ENCODE measurements at places on chromosomes 2 and 18.

GRCh38 chr2:40324656-40325055 is 127.2 kb downstream of the SLC8A1 start:
- no peak for DNase-seq

- no peak for DNase-seq
Observed at GRCh38 chr18:44918142-44918476, 237.4 kb downstream of the SETBP1 start.

DNA sequence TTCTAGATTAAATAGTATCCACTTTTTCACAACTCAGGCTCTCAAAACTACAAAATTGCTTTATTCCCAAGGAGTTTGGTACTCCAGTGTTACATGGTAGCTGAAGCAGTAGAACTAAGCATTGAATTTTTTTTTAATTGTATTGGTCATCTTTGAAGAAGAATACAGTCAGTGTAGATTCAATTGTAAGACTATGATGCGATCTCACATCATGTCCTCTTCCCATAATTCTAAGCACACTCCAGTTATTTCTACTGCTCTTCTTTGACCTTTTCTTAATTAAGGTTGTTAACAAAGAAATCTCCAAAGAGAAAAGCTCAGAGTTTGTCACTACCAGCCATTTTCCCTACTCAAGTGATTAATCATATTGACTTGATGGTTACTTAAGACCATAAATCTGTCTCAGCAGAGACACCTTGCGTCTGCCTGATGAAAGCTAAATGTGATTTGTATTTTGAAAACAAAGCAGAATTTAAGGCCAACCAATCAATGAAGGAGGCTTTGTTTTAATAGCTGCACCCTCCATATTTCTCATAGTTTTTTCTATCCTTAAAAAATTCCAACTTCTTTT is 130.2 kb downstream of the DTNA start:
- DNase-seq = no peak

DNA sequence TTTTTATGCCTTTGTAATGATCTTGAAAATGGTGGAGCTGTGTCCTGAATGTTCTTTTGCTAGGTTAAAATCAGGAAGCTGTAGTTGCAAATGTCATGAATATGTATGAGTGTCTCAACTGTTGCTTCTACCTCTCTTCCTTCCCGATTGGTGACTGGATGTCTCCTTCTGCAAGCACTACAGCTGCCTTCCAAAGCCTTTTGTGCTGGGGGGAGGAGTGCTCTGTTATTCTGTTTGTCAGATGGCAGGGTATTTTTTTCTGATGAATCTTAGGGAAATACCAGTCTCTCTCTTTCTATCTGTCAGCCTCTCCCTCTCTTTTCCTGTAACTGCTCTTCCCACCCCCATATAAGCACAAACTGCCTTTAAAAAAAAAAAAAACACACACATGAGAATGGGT is 1396.3 kb upstream of the CELF4 start:
- DNase-seq = no peak

DNA sequence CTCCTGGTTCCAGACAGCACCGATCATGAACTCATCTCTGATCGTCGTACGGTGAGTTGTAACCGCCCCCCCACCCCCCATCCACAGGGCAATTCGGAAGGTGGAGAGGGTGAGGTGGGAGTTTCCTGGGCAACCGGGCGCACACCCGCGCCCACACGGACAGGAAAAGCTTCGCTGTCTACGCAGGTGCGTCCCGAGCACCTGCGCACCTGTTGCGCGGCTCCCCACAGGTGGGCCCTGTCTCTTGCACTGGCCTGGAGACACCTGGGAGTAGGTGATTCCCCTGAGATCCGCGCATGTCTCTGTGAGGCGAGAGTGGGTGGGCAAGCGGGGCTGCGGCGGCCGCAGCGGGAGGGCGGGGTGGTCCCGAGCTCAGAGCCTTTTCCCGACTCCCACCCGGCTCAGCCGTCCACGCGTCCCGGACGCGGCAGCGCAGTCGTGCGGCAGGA is 459 bp upstream of the ATP6V1C2 start:
- DNase-seq = peak; percentile 52

DNA sequence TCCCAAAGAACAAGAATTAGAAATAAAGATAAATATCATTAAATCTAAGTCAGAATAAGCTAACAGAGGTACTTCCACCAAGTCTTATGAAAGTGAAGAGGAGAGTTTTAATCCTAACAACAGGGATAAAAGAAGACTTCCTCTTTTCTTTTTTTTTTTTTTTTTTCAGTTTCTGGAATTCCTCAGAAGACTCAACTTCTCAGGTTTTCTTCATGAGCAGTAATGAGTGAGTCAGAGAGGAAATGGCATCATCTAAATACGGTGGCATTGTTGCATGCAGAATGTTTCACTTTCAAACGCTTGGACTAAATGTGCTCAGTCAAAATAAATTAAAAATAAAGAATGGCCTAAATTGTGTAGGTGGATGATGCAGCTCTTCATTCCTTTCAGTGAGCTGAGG is 45.6 kb upstream of the ARHGAP15 start:
- DNase-seq = no peak

DNA sequence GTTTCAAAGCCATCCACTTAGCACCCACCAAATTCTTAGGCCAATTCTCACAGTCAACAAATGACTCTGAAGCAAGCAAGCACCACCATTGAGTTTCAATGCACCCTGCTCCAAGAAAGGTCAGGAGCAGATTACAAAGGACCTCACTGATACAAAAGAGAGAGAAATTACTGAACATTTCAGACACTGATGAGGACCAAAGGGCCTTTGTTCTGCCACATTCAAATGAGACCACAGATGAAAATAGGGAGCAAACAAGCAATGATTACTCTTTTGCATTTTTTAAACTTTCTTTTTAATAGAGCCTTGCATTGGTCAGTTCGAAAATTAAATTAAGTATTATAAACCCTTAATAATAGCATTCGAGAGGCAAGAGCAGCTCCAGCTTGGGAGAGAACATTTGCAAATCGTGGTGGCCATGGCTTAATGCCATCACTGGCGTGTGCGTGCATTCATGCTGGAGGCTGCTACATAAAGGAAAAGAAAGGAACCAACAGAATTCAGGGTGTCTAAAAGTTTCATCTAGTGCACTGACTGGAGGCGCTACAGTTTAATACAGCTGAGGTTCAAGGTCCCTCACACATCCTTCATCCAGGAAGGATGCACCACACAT is 87.5 kb downstream of the KLF7 start:
- DNase-seq = no peak

- no peak for DNase-seq
Observed at GRCh38 chr2:240165661-240166060, 25.2 kb upstream of the OTOS start.

- peak; percentile 84 for DNase-seq
Observed at GRCh38 chr2:142290931-142291330, 160.1 kb upstream of the LRP1B start.

- DNase-seq = no peak
Observed at GRCh38 chr2:11280713-11281112, 63.7 kb downstream of the ROCK2 start.

DNA sequence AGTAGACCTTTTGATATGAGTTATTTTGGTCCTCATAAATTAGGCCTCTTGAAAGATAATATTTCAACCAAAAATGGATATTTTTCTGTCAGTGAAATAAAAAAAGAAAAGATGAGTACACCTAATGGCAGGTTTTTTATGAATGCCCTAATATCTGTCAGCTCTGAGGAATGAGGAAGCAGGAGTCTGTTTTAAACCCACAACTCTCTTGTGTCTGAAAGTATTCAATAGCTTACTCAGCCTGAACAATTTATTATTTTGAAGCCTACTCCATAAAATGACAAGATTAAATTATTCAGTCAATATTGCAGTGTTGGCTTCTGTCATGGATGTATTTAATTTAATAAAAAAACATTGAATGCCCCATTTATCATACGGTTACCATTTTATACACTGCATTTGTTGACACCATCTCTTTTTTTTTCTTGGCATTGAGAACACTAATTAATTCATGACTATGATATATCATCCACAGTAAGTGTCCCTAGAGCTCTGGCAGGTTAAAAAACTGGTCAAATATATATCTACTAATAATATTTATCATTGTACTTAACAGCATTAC is 548.2 kb downstream of the CBLN2 start:
- no peak for DNase-seq

- DNase-seq = no peak
Observed at GRCh38 chr18:8779251-8779650, 73.9 kb downstream of the MTCL1 start.

- DNase-seq = no peak
Observed at GRCh38 chr2:159150280-159150746, 136.2 kb downstream of the WDSUB1 start.

DNA sequence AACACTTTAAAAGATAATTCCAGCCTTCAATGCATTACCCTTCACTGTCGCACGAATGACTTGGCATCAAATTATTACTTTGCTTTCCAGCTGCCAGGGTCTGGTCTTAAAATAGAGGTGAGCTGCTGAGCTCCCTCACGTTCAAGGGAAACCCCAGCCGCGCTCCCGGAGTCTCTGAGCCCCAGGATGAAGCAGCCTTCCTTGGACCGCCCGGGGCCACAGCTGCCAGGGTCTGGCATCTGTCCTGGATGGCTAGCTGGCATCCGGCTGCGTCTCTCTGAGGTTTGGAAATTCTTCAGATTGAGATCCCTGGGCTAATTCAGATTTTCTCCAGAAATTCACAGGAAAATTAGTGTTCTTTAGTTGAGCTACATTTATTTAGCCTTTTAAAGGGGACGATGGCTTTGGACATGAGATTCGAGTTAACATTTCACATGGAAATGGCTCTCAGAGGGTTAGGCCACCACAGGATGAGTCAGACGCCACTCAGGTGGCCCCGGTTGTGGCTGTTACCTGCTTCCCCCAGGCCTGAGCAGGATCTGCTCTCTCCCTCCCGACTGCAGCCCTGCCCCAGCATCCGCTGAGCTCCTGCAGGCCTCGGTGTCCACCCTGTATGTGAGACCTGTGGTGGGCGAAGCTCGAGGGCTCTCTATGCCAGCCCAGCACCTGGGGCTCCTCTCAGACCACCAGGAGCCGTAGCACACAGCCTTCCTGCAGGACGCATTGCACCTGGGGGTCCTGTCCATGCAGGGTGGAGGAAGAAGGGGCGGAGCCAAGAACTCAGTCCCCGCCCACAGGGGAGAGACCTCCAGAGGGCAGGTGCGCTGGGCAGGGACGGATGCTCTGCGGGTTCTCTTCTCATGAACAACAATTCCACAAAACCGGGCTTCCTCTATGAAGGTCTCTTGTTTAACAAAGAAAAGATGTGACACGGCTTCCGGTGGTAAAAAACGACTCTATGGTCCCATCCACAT is 255.5 kb downstream of the TWIST2 start:
- DNase-seq = no peak

DNA sequence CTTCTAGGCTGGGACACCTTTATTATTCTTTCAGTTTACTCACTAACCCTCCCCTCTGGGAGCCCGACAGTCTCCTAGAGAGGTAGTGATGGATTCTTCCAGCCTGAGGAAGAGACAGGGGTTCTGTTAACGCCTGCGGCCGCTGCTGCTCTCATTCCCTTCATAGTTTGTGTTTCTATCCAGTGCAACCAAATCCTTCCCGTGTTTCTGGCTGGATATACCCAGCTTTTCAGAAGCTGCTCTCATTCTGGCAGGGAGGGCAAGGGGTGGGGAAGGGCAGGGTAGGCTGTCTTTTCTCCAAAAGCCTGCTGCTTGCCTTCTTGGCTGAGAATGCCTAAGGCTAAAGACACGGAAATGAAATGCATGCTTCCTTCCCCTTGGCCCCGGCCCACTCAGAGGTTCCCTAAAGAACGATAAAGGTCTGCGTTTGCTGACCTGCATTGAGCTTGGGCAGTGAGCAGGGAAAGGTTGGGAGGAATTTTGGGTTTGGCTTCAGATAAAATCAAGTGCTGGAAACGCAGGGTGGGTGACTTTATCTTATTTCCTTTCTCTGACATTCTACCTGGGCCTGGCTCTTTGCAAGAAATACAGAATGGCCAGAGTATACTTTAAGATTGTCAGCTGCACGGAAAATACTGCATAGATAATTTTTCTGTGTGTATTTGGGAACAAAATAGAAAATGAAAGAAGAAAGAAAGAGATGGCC is 390.9 kb downstream of the NBAS start:
- no peak for DNase-seq

DNA sequence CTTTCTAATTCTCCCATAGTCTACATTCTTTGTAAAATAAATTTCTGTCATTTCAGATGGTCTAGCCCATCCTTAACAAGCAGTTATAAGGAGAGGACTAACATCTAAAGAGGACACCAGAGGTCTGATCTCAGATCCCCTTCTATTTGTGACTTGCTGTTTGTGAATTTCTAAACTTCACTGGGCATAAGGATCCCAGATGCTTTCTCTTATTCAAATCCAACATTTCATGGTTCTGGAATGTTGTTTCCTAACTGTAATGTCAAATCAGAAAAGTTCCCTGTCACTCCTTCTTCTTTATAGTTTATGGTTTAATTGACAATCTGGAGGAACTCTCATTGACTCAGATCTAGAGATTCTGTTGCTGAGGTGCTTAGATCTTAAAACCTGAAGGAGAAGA is 430.2 kb downstream of the MEIS1 start:
- DNase-seq = no peak

DNA sequence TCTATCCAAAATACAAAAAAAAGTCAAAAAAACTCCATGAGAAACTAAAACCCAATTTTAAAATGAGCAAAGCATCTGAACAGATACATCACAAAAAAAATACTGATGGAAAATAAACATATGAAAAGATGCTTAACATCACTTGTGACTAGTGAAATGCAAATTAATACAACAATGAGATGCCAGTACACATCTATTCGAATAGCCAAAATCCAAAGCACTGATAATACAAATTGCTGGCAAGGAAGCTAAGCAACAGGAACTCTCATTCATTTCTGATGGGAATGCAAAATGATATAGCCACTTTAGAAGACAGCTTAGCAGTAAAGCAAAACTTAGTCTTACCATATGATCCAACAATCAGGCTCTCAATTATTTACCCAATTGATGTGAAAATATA is 190.2 kb upstream of the FN1 start:
- DNase-seq = no peak

DNA sequence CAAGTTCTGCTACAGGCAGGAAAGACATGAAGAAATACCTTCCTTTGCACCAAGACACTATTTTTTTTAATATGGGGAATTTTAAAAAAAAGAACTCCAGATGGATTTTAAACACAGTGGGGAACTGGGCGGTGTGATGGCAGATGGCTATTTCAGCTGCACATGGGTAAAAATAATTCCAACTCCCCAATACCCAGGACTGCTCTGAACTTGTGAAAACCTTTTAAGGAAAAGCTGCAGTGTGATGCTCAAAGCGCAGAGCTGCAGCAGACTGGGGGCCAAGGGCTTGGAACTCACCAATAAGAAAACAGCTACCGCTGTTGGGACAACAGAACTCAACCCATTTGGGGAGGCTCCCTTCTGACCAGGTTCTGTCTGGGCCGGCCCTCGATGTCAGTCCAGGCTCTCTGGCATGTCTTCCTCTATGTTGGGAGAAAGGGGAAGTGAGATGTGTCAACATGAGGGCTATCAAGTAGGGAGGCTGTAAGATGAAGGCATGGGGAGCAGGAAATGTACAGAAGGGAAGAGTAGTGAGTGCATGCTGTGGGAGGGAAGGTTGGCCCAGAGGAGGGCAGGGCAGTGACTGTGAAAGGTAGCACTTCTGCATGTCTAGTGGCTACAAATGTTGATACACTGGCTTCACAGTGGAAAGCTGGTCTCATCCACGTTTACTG is 64.0 kb upstream of the SLC14A2 start:
- no peak for DNase-seq
